ENCODE measurements at places on chromosomes 11 and 22. TPM values are rescaled to one million over a fixed set of nuclear protein-coding genes. Genes with fewer than 3 reads are reported as not detected.

MRGPRE gene
- total RNA-seq, result not detected

OR51E1 gene
- 0.78 TPM for total RNA-seq

DDX25 gene
- not detected for total RNA-seq

GRCh38 chr11:88553204-88553603 is 215.7 kb upstream of the CTSC start:
- DNase-seq, result no peak

GRCh38 chr11:86202013-86202336 is 42.6 kb upstream of the EED start:
- DNase-seq, result no peak

DNA sequence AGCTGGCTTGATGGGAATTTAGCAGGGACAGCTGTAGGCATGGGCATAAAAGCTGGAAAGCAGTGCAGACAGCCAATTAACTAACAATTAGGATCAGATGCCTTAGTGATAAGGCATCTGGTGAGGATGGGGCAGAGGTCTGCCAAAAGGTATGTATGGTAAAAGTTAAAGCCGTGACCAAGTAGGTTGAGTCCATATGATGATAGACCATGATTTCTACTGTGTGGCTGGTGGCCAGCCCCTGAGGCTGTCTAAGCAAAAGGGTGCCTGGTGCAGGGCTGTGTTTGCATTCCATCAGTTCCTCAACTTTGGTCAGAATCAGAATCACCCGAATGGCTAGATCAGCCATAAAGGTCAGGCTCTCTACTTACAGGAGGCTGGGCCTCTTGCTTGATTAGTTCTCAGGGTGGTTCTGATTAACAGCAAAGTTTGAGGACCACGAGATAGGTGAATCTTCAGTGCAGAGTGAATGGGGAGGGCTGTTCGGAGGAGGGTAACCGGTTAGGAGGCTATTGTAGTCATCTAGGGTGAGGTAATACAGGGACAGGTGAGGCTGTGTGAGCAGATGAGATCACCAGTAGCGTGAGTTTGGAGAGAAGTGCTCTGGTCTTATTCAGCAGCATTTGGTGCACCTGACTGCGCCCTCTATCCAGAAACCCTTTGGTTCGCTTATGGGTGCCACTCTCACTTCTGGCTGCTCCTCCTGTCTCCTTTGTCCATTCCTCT is 27.2 kb downstream of the PPFIBP2 start:
- no peak for DNase-seq
